ENCODE measurements at places on chromosomes 11 and 22.

DNA sequence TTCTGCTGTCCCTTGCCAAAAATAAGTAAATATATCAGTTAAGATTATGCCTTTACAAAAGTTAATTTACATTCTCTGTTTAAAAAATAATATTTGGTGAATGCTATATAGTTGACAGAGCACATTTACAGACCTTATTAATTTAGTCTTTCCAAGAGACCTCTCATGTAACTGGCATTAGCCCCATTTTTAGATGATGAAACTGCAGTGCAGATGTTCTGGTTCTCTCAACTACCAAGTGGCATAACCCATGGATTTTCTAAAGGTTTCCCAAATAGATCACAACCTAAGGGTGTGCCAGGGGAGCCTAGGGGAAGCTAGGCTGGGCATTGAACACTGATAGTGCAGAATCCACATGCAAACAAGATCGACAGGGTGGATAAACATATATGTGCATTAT lies 88.5 kb downstream of the RNF169 start:
- DNase-seq = no peak

DNA sequence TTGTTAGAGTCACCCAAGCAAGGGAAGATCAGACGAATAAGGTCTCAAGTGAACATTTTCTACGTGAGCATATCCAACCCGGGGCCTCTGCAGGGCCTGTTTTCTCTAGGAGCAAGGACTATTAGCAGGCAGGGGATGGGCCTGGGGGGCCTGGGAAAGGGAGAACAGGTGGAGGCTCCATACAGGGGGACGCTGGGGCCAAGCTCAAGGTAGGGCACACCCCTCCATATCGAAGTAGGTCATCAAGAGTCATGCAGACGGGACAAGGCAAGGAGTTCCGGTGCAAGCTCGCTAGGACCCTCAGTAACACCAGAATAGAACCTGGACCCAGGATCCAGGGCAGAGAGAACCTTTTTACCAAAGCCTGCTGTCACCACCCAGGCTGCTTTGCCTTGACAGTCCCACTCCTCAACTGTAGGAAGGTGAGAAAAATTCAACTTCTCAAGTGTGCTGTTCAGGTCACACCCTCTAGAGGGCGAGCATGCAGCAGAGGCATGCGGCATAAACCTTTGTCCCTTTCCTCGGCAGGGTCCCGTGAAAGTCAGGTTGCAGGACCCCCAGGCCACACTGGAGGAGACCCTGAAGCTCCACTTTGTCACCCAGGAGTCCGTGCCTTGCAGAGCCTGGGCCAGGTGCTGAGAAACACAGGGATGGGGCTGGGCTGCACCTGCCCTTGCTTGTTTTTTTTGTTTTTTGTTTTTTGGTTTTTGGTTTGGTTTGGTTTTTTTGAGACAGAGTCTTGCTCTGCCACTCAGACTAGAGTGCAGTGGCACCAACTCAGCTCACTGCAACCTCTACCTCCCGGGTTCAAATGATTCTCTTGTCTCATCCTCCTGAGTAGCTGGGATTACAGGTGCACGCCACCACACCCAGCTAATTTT lies 8.6 kb upstream of the APOBEC3B start:
- DNase-seq = peak; percentile 72

DNA sequence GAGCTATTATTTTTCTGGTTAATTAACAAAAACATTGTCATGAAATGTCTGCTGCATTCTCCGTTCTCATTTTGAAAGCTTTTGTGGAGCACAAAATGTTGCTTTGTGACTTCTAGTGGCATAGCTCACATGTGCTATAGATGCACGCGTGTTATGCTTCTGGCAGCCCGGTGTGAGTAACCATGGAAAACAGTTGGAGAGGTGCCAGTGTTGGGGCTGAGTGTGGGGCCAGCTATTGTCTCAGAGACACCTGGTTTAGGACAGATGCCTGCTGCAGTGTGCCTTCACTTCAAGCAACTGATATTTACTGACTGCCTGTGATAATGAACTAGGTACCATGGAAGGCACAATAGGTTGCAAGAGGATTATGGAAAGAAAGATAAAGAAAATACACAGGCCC lies 760.6 kb downstream of the NTM start:
- no peak for DNase-seq

- DNase-seq = no peak
These were observed 14.5 kb downstream of the KCNC1 start for GRCh38 chr11:17748761-17749721.

GRCh38 chr11:98423933-98424332 lies 596.8 kb upstream of the CNTN5 start:
- DNase-seq = no peak

GRCh38 chr11:128036556-128037093 lies 550.7 kb downstream of the ETS1 start:
- no peak for DNase-seq

DNA sequence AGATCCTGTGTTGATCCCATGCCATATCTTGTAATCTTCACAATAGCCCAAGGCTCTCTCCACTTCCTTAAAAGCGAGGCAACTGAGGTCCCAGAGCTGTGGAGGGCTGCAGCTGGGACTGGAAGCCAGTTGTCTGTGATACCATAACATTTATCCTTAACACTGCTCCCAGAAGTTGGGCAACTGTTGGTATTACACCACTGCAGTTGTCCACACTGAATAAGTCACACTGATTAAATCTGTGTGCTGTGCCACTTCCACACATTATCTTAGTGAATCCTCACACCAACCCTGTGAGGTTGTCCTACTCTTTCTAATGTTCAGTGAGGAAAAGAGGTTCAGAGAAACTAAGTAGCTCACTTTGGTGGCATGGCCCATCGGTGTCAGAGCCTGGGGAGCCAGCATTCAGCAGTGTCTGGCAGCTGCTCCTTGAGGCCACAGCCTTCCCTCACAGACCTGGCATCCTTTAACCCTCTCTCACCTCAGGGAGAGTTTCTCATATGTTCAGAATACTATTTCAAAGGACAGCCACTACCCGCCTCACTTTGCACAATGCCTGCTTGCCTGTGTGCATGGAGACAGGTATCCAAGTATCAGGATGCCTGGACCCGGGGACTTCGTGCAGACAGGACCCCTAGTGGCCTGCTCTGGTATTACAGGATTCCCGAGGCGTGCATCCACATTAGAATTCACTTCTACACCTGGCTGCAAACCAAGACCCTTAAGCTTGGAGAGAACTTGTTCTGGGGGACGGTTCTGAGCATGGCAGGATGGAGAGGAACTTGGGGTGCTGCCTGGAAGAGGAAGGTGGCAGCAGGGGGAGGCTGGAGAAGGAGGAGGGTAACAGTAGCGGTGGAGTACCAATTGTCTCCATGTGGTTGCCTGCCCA lies 221.9 kb upstream of the TBCEL start:
- DNase-seq = peak; percentile 65

- DNase-seq = peak; percentile 90
These were observed 85.5 kb downstream of the ST3GAL4 start for GRCh38 chr11:126440792-126441514.

GRCh38 chr11:34941688-34942087 lies 25.3 kb downstream of the PDHX start:
- no peak for DNase-seq

- DNase-seq = no peak
These were observed 110.5 kb upstream of the NARS2 start for GRCh38 chr11:78685156-78685555.

- DNase-seq = no peak
These were observed 603.7 kb upstream of the LUZP2 start for GRCh38 chr11:23893126-23893525.

DNA sequence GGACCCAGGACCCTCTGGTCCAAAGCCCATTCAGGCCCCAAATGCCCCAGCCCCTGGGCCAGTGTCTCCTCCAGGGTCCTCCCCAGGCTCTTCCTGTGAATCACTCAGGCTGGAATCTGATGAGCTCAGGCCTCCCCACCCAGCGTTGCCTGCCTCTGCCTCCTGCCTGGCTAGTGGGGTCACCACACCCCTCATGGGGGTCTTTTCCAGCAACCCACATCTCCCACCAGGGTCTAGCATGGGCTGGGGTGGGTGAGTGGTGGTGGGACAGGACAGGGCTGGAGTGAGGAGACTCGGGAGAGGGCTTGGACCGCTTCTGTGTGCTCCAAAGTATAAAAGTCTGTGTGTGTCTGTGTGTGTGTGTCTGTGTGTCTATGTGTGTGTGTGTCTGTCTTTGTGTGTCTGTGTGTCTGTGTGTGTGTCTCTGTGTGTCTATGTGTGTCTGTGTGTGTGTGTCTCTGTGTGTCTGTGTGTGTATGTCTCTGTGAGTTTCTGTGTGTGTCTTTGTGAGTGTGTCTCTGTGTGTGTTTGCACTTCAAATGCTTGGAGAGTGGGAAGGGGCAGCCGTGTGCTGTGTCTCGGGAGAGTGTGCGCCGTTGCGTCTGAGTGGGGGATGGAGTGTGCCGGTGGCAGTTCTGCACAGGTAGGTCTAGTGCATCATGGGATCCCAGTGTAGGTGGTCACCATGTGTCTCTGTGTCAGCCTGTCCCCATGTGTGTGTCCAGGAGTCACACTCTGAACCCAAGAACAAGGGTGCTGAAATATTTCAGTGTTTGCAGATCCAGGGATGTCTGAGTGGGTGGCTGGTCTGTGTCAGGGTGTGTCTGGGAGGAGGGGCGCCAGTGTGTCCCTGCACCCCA lies 8.8 kb downstream of the RIN1 start:
- DNase-seq = no peak

DNA sequence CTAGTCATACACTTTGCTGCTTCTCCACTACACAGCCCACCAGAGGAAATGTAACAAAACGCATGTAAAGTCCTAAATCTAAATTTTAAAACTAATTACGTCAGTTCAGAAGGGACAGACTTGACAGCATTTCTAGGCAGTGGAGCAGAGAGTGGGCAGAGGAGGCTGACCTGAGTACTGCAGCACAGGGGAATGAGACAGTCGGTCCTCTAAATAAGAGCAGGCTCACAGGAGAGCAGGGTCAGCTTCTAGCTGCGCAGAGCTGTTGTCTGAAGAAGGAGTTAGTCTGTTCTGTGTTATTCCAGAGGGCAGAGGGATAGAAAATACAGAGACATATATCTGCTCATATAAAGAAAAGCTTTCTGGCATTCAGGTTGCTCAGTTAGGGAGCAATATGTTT lies 40.3 kb downstream of the JHY start:
- DNase-seq = no peak

GRCh38 chr11:119237515-119237914 lies 31.4 kb downstream of the CBL start:
- no peak for DNase-seq

- DNase-seq = no peak
These were observed 117.3 kb downstream of the KCNQ1OT1 start for GRCh38 chr11:2582351-2582945.

- no peak for DNase-seq
These were observed 203.7 kb downstream of the GRIK4 start for GRCh38 chr11:120715239-120715638.

DNA sequence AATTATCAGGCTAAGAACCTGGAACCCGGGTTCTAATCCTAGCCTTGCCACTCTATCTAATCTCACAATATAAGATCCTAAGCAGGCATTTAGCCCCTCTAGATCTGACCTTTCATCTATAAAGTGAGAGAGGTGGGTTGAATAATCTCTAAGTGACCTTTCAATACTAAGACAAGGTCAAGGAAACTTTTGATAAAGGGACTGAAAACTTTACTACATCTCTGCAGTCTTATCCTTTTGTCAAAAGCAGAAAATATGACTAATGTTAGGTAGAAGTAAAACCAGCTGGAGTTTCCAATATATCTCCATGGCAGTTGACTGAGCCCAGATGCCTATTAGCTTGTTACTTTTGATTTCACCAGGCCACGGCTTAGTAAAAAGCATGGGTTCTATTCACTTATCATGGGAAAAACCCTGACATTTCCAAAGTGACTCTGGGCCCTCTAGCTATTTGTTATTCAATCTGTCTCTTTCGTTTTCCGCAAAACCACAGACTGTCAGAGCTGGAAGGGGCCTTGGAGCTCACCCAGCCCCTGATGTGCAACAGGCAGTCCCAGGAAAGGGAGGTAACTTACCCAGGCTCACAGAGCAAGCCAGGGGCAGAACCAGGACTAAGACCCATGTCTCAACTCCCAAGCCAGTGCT lies 75.8 kb downstream of the RAB30 start:
- DNase-seq = peak; percentile 44

DNA sequence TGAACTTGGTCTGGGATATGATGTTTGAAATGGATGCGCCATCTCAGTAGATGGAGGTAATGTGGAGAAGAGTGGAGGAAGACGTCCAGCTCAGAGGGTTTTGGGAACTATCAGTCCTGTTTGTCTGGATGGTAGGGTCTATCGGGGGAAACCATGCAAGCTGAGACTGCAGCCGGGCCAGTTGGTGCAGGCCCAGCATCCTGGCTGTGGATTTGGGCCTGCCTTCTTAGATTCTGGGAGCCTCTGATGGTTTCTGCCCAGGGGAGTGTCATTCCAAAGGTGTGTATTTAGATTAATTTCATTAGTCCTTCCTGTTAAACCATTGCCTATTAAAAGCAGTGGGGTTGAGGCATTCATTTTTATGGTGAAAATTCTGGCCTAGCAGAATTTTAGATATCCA lies 31.6 kb downstream of the BMAL1 start:
- DNase-seq = no peak

DNA sequence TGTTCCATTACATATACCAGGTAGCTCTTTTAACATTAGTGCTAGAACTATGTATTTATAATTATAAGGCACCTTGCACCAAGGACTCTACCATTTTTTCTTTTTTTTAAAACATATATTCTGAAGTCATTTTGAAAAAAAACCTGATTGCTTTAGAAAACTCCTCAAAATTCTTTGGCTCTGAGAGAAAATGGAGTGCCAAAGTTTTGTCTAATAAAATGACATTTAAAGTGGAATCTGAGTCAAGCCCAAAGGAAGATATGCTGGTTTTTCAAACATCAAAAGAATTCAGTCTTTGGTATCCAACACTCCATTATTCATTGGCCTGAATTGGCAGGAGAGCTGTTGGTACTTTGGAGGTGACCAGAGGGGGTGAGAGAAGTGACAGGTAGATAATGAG lies 116.5 kb downstream of the ME3 start:
- DNase-seq = no peak

GRCh38 chr11:110134110-110134509 lies 40.9 kb downstream of the ZC3H12C start:
- no peak for DNase-seq

- DNase-seq = no peak
These were observed 42.6 kb upstream of the TUB start for GRCh38 chr11:8038393-8038792.

DNA sequence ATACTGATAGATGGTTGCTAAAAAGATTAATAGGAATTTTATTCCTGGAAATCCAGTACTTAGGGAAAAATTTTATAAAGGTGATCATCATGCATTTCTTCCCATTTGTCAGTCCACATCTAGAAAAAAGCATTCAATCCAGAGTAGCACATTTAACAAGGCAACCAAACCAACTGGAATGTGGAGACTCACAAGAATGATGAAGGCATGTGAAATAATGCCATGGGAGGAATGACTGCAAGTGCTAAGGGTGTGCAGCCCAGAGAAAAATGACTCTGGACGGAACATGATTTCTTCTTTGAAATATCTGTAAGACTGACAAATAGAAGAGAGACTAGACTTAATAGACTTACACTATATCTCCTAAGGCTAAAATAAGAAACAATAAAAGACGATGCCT lies 33.8 kb downstream of the BLID start:
- DNase-seq = no peak

DNA sequence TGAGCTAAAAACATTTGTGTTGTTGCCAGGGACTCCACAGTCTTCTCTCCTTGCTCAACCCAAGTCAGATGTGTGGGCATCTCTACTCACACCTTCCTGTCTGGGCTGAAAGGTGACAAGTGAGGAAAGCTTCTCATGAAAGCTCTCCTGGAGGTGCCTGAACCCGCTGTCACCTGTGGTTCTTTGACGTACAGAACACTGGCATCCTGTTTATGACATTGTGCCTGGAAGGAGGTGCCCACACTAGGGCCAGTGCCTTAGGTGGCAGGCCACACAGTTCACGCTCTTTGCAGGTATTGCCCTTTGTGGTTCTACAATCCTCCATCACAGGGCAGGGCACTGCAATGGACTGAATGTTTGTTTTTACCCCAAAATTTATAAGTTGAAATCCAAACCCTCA lies 108.5 kb downstream of the CD44 start:
- DNase-seq = no peak

Data from activated T-cell treated with anti-CD3 and anti-CD28 coated beads, Interleukin-2, amount 50 U/mL, for 48 hours (primary cell).